Neural progenitor cell (in vitro differentiated cells): ENCODE measurements at places on chromosomes 1 and 21.

- no peak for DNase-seq
Measured at GRCh38 chr21:39007532-39007931, 175.7 kb downstream of the PSMG1 start.

DNA sequence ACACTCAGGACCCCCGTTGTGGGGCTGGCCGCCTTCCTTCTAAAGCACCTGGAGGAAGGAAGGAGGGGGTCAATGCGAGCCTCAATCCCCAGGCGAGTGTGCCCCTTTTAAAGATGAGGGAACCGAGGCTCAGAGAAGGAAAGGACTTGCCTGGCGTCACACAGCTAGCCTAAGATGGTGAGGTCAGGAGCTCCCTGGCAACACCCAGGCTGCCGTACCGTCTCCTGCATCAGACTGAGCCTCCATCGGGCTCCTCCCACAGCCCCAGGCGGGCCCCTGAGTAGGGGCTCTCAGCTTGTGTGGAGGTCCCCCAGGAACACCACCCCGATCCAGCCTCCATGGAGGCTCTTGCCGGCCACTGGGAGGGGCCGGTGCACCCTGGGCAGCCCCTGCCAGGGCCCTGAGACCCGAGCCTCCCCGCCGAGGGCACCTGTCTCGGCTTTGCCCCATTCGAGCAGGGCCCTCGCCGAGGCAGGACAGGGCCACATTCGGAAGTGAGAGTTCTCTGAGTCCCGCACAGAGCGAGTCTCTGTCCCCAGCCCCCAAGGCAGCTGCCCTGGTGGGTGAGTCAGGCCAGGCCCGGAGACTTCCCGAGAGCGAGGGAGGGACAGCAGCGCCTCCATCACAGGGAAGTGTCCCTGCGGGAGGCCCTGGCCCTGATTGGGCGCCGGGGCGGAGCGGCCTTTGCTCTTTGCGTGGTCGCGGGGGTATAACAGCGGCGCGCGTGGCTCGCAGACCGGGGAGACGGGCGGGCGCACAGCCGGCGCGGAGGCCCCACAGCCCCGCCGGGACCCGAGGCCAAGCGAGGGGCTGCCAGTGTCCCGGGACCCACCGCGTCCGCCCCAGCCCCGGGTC, at the start of gene AIRE:
AIRE (plus strand) TSS at position 739 of the 855 bp plus-strand sequence. CDS start 131 bp downstream, outside the sequence.
- DNase-seq = peak; percentile 40

- DNase-seq = no peak
Measured at GRCh38 chr1:119542492-119542946, 35.5 kb downstream of the HSD3B1 start.

DNA sequence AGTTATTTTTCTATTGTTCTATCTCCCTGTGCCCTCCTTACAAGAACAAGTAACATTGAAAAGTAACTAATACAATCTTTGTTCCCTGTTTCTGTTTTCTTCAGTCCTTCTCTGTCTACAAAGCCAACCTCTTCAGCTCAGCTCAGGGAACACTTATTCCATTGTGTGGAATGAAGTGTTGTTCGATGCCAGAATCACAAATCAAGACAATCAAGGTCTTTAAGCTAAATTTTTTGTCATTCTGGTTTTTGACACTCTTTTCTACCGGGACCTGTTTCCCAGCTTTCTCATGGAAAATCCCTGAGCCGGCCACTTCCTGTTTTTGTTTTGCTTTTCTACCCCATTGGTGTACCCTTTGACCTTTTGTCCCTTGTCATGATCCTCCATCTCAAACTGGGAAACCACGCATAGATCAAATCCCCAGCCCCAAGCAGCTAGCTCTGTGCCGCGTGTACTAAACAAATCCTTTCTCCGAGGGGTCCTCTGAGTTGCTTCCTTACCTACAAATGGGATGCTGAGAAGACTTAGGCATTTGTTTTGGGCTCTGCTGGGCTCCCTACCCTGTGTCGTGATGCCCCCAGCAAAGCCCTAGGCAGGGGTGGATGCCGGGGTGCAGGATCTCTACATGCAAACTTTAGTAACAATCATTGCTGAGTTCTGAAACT, 141.8 kb downstream of the TOMM20 start:
- DNase-seq = peak; percentile 52

DNA sequence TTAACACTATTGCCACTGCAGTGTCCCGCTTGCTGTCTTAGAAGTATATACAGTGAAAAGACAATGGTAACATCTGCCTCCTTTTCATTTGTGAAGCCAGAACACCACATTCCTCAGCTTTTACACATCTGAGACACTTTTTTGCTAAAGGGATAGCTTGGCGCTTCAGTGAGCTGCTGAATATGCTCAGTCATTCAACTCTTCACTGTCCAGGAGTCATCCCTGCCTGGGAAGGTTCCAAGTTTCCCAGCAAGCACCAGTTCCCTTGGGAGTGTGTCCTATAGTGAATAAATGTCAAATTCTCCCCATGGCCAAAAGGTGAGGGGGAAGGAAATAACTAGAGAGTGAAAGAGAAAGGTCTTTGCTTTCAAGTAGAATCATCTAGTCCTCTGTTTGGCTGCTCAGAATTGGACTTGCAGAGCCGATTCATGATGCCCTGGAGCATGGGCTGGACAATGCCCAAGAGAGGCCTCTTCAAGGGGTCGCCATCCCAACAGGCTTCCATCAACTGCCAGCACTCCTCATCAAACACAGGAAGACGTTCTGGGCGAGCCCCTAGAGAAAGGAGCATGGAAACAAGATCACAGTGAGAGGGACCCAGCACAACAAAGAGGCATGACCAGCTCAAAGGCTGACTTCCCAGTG, 25.5 kb upstream of the RBBP5 start:
- DNase-seq = peak; percentile 4

DNA sequence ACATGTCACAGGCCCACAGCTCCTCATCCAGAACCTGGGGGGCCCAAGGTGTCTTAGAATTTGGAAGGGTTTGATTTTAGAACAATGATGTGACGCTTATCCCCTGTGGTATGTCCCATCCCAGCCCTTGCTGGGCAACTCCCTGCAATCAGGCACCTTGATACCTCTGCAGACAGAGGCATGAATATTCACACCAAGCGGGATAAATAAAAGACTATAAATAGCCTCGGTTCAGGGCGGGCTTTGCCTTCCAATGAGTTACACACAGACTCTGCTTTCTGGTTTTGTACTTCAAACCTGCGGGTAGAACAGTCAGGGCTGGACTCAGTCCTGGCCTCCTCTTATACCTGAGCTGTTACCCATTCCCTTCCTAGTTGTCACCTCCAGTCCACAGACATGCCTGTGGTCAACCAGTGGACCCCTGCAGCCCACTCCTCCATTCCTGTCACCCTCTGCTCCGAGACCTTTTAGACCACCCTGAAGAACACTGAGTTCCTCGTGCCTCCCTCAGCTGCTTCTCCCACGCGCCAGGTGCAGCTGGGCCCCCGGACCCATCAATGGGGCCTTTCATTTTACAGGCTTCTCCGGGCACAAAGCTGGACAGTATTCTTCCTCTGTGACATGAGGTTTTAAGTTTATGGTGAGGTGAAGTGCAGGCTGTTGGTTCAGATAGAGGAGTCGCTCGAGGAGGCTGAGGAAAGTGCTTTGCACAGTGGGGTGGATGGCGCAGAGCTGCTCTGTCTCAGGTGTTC, 120.1 kb upstream of the TNR start:
- DNase-seq = no peak

- no peak for DNase-seq
Measured at GRCh38 chr1:220943319-220943996, 64.2 kb downstream of the HLX start.

- DNase-seq = peak; percentile 91
Measured at GRCh38 chr1:181104790-181105133, 16.3 kb downstream of the IER5 start.
